Central memory CD8-positive, alpha-beta T cell (primary cell): ENCODE measurements at places on chromosomes 3 and 15.
A peak's percentile ranks its signal among the peaks of the same experiment; 100 is the strongest.

DNA sequence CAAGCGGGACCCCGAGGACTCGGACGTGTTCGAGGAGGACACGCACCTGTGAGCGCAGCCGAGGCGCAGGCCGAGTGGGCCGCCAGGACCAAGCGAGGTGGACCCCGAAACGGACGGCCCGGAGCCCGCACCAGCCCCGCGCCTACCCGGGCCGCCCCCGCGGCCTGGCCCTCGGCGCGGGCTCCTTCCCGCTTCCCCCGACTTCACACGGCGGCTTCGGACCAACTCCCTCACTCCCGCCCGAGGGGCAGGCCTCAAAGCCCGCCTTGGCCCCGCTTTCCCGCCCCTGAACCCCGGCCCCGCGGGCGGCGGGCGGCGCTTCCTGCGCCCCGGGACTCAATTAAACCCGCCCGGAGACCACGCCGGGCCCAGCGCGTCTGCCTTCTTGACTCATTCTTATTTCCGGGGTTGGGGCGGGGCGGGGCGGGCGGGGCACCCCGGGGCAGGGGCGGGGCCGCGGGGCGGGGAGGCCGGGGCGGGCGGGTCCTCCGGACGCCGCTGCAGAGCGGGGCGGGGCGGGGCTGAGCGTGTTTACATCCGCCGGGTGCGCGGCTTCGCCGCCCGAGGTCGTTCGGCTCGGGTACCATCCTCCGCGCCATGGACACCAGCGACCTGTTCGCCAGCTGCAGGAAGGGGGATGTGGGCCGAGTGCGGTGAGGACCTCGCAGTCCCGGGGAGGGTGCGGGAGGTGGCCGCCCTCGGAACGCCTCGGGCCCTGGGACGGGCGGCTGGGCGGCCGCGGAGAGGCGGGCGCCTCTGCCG is at the start of gene ABTB1:
TSS of gene ABTB1 (plus strand) at position 524 of the 762 bp plus-strand sequence. CDS start at position 598, 74 bp downstream.
- DNase-seq, result peak; percentile 72

- DNase-seq, result no peak
Measured at GRCh38 chr3:195095035-195095703, 175.8 kb downstream of the XXYLT1 start.

GRCh38 chr3:129393271-129393670 is 35.2 kb downstream of the EFCAB12 start:
- no peak for DNase-seq

DNA sequence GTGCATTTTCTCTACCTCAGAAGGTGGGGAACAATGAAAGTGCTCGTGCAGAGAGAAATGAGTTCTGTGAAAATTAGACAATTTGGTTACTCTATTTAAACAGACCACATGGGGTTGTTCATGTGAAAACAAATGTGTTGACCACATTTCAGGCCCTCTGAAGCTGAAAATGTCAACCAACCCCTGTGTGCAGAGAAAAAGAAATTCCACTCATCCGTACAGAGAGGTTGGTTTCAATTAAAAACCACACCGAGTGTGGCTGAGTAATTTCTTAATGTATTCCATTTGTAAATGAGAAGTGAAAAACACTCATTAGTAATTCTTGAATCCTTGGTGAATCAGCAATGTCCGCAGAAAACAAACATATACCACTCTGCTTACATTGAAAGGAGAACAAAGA is 46.9 kb upstream of the SLC7A14 start:
- DNase-seq, result no peak

DNA sequence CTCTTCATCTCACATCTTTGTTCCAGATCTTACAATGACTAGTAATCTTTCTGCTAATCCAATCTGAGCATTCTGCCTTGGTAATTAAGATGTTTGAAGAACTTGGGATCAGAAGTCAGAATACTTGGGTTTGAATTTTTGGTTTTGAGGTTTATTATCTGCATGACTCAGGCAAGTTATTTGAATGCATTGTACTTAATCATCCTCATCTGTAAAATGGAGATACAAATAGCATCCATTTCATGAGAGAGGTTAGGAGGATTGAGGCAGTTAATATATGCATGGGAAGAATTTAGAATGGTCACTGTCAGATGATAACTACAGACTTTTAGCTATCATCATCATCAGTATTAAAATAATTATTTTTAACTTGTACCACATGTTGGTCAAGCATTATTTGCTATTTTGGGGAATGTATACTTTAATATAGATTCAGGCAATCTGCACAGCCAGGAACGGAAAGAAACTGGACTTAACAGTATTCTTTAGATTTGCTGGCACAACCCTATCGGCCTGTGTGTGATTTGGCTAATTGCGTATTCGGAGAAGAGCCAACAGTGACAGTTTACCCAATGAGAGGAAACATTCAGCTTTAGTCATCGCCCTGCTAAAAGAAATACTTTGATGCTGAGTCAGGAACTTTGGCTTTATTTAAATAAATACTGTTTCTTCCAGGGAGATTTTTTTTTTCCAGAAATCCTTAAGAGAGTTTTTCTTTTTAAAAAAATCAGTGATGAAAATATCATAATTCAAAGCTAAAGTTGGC is 600.0 kb downstream of the ROBO1 start:
- DNase-seq, result no peak

- no peak for DNase-seq
Measured at GRCh38 chr3:53346922-53347260, 452 bp downstream of the DCP1A start.

- no peak for DNase-seq
Measured at GRCh38 chr3:183310936-183311335, 57.9 kb downstream of the B3GNT5 start.

DNA sequence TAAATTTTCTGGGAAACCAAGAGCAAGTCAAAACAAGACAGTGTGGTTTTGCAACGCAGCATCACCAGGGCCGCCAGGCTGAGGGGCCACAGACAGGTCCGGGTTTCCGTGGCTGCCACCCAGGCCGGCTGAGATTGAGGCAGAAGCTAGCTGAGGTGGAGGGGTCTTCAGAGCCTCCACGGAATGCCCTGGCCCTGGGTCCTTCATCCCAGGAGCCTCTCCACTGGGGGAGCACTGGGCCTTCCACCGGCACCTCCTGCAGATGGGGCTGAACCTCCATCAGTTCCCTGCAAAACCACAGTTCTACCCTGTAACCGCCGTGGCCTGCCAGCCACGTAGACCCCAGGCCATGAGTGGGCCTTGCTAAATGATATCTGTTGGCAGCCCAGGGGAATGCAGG is 152.7 kb downstream of the CHSY1 start:
- no peak for DNase-seq

DNA sequence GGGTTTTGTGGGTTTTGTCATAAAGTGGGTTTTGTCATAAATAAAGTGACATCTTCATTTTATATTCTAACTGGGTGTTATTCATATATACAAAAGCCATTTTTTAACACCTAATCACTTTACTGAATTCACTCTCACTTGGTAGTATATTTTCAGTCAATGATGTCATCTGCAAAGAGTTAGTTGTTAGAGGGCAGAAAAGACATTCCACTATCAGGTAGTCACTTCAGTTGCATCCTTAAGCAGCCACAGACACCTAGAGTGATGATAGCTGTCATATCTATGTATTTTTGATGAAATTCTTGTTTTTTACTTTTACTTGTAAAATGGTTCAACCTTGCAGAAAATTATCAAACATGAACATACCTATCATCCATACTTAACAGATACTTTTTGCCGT is 89.0 kb downstream of the DHX36 start:
- no peak for DNase-seq

DNA sequence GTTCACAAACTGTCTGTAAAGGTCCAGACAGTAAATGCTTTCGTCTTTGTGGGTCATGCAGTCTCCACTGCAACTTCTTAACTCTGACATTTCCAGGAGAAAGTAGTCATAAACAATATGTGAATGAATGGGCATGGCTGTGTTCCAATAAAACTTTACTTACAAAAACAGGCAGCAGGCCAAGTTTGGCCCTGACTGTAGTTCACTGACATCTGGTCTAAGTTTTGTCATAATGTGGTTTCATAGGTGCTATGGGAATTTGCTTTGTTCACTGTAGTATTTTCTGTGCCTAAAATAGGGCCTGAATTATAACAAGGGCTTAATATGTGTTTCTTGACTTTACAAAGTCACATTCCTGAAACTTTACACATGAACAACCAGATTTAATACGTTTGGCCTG is 186.0 kb upstream of the KBTBD8 start:
- no peak for DNase-seq

GRCh38 chr15:31344266-31344665 is 17.6 kb downstream of the KLF13 start:
- no peak for DNase-seq

DNA sequence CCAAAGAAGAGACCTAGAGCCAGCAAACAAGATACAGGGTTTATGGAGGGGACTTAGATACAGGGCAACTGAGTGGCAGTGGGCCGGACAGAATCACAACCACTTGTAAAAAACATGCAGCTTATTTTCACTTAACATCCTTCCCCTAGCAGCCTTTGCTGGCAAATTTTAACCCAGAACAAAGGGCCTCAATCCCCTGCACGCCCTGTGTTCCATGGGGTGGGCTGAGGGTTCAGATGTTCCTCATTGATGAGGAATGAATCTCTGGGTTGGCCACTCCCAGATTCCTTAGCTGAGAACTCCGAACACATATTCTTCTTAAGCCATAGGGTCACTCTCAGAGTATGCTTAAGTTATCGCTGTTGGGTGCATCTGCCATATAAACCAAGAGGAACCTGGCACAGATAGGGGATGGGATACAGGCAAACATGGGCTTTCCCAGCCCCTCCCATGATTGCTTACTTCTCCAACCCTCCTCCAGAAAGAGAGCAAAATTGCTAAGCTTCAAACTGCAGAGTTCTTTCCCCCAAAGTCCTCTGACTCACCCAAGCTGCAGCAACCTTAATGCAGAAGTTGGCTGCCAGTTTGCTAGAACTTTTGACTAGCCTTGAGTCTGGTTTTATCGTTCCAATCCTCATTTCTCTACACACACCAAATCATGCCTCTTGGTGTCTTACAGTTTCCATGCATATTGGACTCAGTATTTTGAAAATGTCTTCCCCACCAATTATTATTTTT is 146.9 kb downstream of the CD47 start:
- DNase-seq, result no peak

DNA sequence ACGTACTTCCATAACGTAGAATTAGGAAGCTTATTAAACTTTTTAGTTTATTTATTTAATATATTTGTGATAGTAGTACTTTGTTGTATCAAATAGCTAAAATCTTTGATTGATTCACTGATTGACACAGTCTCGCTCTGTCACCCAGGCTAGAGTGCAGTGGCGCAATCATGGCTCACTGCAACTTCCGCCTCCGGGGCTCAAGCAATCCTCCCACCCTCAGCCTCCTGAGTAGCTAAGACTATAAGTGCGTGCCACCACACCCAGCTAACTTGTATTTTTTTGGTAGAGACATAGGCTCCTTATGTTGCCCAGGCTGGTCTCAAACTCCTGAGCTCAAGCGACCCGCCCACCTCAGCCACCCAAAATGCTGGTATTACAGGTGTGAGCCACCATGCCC is 5.7 kb downstream of the APH1B start:
- no peak for DNase-seq

DNA sequence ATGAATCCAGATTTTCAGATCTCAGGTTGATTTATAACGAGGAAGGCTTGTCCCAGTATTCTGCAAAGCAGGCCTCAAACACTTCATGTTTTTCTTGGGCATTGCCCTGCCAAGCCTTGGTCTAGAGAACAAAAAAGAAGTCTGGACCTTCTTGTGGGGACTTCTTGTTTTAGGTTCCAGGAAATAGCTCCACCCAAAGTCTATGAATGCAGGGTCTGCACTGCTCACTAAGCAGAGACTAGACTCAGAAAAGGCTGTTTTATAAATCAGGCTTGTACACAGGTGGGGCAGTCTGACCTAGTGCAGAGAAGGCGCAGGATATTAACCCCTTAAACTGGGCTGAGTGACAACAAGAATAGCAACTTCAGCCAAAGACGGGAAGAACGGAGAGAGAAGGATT is 44.3 kb downstream of the GLB1 start:
- DNase-seq, result no peak

- DNase-seq, result no peak
Measured at GRCh38 chr3:155317211-155317610, 23.7 kb upstream of the STRIT1 start.

GRCh38 chr15:78361771-78362506 is 21.8 kb downstream of the CRABP1 start:
- no peak for DNase-seq

- DNase-seq, result no peak
Measured at GRCh38 chr3:148513096-148513543, 184.6 kb upstream of the AGTR1 start.

DNA sequence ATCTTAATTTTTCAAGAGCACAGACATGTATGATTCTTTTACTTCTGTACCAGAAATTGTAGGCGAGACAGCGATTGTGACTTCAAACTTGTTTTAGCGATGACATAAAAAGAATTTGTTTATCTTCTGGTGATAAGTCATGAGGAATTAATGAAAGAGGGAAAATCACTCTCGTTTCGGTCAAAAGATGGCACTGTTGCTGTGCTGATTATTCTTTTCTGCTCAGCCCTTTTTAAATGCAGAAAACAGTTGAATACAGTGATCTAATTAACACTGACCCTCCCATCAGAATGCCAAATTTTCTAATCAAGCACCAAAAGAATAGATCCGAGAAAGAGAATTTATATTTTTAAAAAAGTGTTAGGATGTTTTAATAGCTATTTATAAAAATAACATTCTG is 52.6 kb downstream of the NSUN3 start:
- no peak for DNase-seq

- no peak for DNase-seq
Measured at GRCh38 chr15:43913026-43913780, 86.4 kb downstream of the WDR76 start.

DNA sequence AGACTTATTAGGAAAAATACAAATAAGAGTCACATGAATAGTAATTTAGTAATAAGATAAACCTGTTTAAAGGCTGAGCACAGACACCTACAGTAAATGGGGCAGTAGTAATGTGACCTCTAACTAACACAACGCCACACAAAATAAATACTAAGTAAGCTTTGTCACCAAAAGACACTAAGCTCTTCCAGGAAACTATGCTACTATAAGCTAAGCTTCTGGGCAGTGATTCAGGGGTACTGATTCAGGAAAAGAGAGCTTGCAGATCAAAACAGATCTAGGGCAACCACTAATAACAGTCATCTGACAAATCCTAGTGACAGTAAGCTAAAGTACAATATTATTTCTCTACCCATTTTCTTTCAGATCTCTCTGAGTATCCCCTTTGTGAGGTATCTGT is 68.8 kb downstream of the PLOD2 start:
- no peak for DNase-seq
